Activated CD4-positive, CD25-positive, alpha-beta regulatory T cell (primary cell): ENCODE measurements at places on chromosomes 7 and 10.

DNA sequence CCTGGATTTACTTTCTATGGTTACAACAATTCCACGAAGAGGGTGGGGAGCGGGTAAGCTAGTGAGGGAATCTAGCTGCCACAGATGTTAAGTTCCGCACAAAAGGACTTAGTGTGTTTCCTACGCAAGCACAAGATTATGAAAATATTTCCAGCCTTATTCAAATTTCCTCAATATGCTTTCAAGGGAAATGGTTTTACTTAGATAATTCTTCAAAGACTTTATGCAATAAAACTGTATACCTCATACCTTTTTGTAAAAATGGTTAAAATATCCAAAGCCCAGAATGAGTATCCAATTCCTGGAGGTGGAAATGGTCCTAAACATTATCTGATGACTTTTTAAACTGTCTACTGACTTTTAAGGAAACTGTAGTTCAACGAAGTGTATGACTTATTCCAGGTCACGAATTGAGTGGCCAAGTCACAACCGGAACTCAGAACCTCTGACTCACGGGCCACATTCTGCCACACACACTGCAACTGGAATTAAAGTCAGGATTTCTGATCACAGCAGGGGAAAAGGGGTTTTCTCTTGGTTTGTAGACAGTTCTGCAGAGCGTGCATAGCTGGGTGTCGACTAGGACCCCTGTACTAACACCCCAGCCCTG lies 20.2 kb upstream of the INSIG1 start:
- no peak for DNase-seq

DNA sequence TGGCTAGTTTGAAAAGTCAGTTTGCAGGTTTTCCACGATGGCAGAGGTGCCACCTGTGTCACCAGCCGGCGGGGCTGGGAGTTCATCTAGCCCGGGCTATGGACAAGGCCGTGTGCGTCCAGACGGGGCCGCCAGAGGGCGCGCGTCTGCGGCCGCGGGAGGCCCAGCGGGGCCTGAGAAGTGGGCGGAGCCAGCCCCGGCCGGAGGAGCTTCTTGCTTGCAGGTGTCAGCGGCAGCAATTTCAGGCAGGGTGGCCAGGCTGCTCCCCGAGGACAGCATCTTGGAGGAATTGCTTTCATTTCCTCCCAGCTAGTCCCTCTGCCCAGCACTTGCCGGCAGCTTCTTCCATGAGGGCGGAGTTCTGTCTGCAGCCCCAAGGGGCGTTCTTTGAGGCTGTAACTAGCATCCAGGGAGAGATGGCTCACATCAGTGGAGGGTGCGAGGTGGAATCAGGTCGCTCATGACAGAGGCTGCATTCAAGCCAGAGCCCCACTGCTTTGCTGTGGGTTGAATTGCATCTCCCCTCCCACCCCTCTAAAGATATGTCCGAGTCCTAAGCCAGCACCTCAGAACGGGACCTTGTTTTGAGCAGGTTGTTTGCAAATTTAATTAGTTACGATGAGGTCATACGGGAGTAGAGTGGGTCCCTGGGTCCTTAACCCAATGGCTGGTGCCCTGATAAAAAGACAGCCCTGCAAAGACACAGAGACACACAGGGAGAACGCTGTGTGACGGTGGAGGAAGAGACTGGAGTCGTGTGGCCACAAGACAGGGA lies 85.9 kb upstream of the MKI67 start:
- peak; percentile 69 for DNase-seq

DNA sequence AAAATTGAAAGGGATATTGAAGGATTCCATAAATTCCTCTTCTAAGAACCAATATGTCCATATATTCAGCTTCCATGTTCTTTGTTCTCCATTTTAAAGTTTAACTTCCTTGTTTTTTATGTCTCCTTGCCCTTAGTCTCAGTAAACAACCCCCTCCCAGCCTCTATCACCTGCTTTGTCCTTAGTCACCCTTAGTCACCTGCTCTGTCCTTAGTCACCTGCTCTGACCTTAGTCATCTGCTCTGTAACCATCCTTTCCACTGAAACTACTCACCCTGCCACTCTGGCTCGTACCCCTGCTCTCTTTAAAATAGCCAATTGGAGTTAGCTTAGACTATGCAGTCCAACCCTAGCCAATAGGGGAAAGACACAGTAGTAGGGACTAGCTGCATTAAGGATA lies 136.2 kb upstream of the TMEM106B start:
- no peak for DNase-seq

GRCh38 chr7:31699050-31699449 lies 12.0 kb downstream of the PPP1R17 start:
- DNase-seq, result no peak

DNA sequence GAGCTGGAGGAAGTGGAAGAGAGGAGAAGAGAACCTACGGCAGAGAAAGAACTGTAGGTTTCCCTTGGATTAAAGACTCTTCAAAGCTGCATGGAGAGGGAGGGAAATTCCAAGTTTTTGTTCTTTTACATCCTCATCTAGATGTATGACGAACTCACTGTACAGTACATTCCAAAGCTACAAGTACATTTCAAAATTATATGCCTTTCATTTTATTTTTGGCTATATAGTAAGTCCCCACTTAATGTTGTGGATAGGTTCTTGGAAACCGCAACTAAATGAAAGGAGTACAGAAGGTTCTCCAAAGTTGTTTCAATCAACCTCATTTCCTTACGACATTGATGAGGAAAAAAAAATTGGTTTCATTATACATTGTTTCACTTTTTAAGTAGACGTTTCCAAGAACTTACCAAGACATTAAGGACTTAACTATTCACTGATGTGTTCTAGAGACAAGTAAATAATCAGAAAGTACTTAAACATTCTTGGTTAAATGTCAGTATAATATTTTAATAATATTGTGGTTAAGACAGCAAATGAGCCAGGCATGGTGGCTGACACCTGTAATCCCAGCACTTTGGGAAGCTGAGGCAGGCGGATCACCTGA lies 16.1 kb upstream of the JMJD1C start:
- DNase-seq, result no peak

GRCh38 chr7:26193432-26194207 lies 6.9 kb downstream of the HNRNPA2B1 start:
- DNase-seq, result no peak

GRCh38 chr10:124155781-124156435 lies 62.5 kb upstream of the CHST15 start:
- DNase-seq, result no peak

- DNase-seq, result no peak
Observed at GRCh38 chr10:28928484-28928883, 251.2 kb downstream of the BAMBI start.

DNA sequence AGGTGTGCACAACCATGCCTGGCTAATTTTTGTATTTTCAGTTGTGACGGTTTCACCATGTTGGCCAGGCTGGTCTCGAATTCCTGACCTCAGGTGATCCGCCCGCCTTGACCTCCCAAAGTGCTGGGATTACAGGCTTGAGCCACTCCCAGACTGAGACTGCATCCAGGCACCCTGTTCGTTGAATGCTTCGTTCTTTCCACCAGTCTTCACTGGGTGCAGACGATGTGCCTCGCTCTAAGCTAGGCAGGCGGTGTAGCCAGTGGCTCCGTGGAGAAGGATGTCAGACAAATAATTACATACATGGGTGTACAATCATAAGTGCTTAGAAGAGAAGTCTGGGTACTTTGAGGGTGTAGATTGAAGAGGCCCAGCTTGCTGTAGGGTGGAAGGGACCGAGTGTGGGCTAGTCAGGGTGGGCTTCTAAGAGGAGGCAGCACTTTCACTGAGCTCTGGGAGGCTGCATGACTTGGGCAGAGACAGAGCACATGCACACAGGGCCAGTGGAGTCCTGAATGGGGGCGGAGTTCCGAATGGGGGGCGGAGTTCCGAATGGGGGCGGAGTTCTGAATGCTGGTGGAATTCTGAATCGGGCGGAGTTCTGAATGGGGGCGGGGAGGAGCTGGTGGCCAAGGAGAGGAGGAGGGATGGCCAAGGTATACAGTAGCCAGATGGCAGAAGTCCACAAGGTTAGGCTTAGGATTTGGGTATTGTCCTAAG lies 74.3 kb downstream of the COL26A1 start:
- DNase-seq, result no peak

- DNase-seq, result no peak
Observed at GRCh38 chr7:85286446-85286845, 99.6 kb upstream of the SEMA3D start.

GRCh38 chr7:140685407-140686087 lies 11.0 kb upstream of the NDUFB2 start:
- DNase-seq, result no peak

DNA sequence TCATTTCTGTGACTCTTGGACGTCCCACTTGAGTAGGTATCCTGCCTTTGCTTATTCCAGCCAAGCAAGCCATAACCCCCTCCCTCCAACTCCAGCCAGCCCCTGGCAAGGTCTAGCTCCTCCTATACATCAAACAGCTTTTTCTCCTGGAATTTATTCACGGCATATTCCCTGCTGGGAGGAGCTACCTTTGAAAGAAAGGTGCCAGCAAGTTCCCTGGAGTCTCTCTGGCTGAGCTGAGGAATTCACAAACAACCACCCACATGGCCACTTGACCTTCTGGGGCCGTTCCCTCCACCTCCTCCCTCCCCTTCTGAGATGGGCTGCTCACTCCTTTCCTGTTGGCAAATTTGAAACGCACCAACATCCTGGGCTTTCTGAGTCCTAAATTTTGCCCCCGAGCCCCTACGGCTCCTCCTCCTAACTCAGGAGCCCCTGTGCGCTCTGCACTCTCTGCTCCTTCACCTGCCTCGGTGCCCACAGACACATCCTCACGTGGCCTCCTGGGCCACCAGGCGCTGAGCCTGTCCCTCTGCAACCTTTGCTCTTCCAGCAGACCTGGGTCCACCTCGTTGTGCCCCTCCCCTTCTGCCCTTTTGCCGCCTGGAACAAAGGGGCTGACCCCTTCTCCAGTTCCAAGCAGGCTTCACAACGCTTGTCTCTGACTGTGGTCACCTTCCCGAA lies 48.0 kb downstream of the HSPA12A start:
- DNase-seq, result no peak
